Caco-2 (cell line): ENCODE measurements at places on chromosomes 12 and 14. TPM values are rescaled to one million over a fixed set of nuclear protein-coding genes. Genes with fewer than 3 reads are reported as not detected.

DNA sequence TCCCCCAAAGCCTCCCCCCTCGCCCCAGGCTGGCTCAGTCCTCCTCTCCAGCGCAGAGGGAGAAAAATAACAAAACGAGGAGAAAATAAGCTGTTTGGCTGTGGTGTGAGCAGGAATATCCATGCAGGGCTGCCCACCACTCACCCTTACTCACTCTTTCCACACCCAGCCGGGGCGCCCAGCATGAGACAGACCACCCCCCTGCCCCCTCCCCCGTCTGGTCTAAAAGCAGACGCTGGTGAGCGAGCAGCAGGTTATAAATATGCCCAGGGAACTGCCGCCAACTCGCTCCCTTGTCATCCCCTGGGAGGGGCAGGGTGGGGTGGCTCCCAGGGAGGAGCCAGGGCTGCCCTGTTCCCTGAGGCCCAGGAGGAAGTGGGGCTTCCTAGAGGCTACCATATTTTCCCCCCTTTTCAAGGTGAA is 7.4 kb downstream of the WNT1 start:
- no peaks in the 10 kb centered on the region; the same call in 1 of the 2 replicates for H3K4me1 ChIP-seq
- no peak for DNase-seq
- H3K27me3 ChIP-seq = peaks cover 6% of the 10 kb centered on the region
- no peaks in the 10 kb centered on the region for H3K36me3 ChIP-seq
- no peak overlapping the region for H3K4me3 ChIP-seq

GRCh38 chr12:105590571-105590970 is 260.1 kb downstream of the C12orf75 start:
- H3K36me3 ChIP-seq = no peaks in the 10 kb centered on the region
- no peak for DNase-seq
- H3K27ac ChIP-seq = no peak overlapping the region
- no peaks in the 10 kb centered on the region for H3K27me3 ChIP-seq
- H3K4me1 ChIP-seq = no peaks in the 10 kb centered on the region

DNA sequence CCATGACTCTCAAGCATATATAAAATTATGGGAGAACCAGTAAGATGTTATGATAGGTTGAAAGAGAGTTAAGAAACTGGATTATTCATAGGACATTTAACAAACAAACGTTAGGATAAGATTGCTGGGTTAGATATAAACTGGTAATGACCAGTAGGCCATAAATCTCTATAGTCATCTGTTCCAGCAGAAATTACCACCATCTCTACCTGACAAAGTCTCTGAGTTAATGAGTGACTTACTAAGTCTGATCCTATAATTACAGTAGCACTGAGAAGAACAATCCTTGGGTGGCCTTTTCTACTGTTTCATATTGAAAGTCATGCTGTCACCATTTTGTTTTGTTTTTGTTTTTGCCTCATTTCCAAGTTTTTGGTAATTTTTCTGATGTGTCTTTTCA is 136.9 kb upstream of the CNOT2 start:
- no peaks in the 10 kb centered on the region for H3K36me3 ChIP-seq
- H3K4me3 ChIP-seq = no peak overlapping the region
- no peak overlapping the region for H3K27ac ChIP-seq

DNA sequence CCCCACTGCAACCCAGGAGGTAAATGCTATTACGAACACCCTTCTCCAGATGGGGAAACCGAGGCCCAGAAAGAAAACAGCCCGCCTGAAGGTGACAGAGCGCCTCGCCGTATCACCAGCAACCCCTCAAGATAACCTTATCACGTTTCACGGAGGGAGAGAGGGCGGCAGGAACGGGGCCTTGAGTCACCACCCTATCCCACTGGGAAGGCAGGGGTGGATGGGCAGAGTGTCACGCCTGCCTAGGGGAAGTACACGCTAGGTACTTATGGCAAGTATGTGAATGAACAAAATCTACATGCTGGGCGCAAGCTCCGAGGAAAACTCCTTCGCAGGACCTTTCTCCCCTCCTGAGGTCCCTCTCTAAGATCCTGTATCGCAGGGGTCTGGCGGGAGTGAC is 17.8 kb downstream of the NCOR2 start:
- no peak for DNase-seq
- H3K4me1 ChIP-seq = no peaks in the 10 kb centered on the region
- H3K36me3 ChIP-seq = no peaks in the 10 kb centered on the region
- no peaks in the 10 kb centered on the region for H3K27me3 ChIP-seq

HNRNPA1 gene
- 1,364 and 1,426 TPM in 2 replicates for total RNA-seq
